ENCODE measurements at places on chromosomes 13 and 19.

DNA sequence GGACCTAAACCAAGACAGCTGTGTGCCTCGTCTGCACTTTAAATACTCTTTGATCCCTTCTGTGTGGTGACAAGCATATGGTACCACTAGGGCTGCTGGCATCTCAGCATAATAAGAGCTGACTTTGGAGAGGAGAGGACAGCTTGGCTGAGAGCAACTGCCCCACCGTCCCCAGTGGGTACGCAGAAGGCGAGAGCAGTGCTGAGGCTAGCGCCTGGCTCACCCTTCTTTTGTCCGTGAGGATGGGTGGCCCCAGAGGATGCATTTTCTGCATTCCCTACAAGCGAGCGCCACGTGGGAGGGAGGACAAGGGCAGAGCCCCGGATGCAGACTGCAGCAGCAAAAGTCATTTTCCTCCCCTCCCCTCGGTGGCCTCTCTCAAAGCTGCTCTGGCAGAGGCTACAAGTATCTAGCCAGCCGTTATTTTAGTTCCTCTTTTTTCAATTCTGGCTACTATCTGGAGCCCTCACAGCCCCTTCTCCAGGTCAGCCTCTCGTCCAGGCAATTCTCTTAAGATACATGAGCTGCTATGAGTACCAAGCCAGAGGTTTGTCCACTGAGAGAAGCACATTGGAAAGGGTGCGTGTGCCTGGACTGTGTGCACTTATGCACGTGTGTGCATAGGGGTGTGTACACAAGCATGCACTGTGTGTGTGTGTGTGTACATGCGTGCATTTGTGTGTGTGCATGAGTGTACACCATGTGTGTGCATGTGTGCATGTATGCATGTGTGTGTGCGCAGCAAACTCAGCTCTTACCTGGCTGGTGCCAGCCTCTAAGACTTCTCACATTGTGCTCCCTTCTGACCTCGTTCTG is 51.3 kb downstream of the RAB20 start:
- DNase-seq, result no peak

- DNase-seq, result no peak
Measured at GRCh38 chr19:42634409-42635232, 39.9 kb upstream of the CEACAM8 start.

GRCh38 chr19:17982430-17982829 is 15.5 kb downstream of the KCNN1 start:
- no peak for DNase-seq

GRCh38 chr13:100139817-100140216 is 50.9 kb downstream of the PCCA start:
- DNase-seq, result no peak

GRCh38 chr13:21033856-21034602 is 27.4 kb downstream of the LATS2 start:
- no peak for DNase-seq

- DNase-seq, result no peak
Measured at GRCh38 chr13:101915755-101916107, 463.3 kb downstream of the ITGBL1 start.

GRCh38 chr19:10271543-10272086 is 695 bp downstream of the ICAM1 start:
- DNase-seq, result no peak

DNA sequence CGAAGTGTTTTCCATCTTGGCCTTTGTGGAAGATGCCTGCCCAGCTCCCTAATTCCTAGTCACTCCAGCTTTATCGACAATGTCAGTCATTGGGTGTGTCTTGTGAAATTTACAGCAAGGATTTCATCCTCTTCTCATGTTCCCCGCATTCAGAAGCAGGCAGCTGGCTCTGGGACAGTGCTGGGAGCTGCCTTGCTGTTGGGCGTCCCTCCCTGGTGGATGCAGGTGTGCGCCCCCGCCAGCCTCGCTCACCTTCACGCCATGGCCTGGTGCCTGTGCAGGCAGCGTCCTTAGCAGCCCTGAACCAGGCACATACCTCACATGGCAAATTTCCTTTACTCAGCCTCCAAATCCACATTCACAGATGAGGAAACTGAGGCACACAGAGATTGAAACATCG is 39.7 kb upstream of the TFDP1 start:
- no peak for DNase-seq

DNA sequence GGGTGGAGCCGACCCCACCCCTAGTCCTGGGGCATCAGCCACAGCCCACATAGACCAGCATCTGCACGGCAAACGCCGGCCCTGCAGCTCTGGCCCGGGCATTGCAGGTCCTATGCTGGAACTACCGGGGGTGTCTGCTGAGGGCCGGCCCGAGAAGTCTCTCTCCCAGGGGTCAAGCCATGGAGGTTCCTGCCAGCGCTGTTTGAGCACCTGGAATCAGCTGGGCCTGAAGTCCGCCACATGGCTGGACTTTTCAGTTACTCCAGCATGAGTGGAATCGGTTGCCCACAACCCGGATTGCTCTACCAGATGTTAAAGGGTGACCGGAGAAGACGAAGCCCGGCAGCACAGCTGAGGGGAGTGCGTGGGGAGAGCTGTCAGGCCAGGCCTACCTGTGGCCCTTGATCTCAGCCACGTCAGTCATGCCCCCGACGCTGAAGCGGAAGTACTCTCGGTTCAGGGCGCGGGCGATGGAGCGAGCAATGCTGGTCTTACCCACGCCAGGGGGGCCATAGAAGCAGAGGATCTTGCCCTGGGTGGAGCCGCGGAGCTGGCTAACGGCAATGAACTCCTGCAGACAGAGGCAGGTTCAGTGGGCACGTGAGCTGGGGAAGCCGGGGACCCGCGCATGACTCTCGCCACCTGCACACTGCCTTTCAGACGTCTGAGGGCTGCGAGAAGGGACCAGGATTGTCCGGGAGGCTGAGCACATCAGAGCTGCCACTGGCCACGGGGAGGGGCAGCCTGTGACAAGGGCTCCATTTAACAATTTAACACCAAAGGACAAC is 8.7 kb downstream of the RPL36 start:
- no peak for DNase-seq

GRCh38 chr13:93248627-93249047 is 22.0 kb downstream of the GPC6 start:
- peak; percentile 24 for DNase-seq

- DNase-seq, result no peak
Measured at GRCh38 chr13:66329988-66330451, 900.1 kb downstream of the PCDH9 start.

DNA sequence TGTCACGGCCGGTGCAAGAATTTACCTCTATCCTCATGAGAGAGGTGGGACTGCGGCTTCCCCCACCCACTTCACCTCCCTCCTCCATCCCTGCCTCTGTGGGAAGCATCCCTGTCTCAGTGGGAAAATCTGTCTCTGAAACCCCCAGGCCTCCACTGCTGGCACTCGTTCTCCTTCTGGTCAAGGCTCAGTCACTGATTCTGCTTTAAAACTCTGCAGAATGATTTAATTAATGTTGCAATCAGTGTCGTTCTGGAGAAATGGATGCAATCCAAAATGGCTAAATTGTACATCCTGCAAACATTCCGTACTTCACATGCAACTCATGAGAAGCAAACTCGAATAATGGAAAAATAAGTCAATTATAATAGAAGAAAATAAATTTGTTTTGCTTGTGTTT is 5.6 kb downstream of the RASL11A start:
- DNase-seq, result no peak

DNA sequence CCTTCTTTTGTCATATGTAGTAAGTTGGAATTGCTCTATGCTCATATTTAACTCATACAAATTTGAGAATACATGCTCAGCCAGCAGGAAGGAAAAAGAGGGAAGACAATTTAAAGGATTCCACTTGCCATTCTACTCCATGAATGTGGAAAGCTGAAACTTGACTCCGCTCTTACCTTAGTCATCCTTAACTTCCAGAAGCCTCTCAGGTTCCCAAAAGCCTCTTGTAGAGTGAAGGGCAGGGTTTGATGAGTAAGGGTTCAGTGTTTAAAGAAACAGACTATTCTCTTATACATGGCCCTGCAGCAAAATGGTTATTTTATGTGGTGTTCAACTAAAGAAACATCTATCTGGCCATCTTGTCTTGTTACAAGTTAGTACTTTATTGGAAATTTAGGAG is 27.1 kb downstream of the FAM124A start:
- DNase-seq, result no peak

DNA sequence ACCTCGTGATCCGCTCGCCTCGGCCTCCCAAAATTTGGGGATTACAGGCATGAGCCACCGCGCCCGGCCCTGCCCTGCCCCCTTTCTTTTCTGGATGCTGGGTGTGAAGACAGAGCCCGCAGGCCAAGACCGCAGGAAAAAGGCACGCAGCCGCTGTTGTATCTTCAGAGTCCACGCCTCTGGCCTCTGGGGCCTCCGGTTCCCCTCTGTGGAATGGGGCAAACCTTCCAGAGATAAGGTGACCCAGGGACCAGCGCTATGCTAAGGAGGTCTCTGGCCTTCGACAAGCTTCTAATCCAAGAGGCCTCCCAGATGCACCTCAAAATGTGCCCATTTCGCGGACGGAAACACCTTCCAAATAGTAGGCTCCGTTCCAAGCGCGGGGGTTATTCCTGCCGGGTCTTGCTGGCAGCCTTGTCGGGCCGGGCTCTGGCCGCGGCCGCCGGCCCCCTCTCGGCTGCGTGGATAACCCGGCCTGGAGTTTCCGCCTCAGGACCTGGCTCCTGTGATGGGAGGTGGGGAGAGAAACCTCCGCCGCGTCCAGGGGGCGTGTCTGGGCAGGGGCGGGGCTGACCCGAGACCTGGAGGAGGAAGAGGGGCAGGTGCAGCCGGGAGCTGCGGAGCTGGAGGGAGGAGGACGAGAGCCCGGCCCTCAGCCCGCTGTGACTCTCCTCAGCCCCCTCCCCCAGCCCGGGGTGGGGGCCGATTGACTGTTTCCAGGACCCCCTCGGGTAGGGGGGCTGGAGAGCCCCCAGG is 13.1 kb downstream of the TJP3 start:
- DNase-seq, result peak; percentile 83

DNA sequence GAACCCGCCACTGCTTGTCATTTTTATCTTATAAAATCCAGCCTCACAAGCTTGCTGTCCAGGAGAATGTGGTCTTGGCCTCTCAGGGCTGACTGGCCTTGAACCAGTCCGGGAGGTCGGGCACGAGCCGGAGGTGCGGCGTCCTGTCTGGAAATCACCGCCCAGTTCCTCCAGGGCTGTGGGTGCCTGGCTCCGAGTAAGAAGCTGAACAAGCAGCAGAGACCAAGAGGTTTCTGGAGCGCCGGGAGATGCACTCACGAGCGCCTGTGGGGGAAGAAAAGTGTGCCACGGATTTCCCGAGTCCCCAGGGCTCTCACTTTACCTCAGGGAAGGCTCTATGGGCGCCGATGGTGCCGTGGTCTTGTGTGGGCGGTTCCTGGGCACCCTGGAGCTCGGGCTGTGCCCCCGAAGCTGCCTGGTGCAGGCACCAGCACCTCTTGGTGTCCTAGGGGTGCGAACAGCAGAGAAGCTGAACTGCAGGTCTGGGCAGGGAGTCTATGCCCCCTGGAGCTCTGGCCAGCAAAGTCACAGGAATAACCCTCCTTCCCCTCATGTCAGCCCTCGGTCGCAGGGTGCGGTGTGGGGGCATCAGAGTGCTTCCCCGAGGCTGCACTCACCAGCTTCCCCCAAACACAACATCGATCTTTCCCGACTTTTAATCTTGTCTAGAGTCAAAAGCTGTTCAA is 50.0 kb downstream of the GAS6 start:
- no peak for DNase-seq

DNA sequence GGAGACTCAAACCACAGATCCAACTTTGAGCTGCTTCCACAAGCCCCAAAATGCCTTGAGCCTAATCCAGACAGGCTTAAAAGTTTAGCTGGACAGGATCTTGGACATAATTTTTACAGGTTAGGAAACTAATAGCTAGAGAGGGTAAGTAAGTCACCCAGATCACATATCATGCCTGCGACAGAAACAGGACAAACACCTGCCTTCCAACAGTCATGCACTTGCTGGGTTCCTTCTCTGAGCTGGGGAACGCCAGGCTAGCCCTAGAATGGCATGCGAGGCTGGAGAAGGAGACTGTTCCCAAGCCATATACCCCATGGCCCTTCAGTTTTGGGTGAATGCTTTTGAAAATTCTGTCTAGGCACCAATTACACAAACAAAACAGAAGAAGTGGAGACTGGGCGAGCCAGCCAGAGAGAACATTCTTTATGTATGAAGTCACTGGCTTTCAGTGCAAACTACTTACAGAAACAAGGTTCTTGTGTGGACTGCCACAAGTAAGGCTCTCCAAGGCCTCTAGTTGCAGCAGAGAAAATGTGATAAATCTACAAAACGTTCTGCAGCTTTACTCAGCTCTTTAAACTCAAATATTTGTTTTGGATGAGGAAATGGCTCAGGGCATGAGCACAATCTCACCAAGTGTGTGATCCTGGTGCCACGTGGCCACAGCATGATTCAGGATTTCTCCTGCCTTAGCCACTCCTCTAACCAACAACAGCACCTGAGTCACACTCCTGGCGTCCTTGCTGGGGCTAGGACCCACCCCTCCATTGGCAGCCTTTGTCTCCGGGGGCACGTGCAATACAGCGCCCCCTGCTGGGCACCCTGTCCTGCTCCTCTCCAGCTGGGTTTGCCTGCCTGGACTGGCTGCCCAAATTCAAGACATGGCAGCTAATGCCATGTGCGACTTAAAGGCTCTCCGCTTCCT is 73.4 kb upstream of the UBL3 start:
- DNase-seq, result no peak

GRCh38 chr13:106140476-106140875 is 395.0 kb downstream of the EFNB2 start:
- DNase-seq, result no peak

- no peak for DNase-seq
Measured at GRCh38 chr19:13334801-13335481, 171.3 kb downstream of the CACNA1A start.

- DNase-seq, result no peak
Measured at GRCh38 chr19:45348367-45349125, 8.0 kb downstream of the KLC3 start.

DNA sequence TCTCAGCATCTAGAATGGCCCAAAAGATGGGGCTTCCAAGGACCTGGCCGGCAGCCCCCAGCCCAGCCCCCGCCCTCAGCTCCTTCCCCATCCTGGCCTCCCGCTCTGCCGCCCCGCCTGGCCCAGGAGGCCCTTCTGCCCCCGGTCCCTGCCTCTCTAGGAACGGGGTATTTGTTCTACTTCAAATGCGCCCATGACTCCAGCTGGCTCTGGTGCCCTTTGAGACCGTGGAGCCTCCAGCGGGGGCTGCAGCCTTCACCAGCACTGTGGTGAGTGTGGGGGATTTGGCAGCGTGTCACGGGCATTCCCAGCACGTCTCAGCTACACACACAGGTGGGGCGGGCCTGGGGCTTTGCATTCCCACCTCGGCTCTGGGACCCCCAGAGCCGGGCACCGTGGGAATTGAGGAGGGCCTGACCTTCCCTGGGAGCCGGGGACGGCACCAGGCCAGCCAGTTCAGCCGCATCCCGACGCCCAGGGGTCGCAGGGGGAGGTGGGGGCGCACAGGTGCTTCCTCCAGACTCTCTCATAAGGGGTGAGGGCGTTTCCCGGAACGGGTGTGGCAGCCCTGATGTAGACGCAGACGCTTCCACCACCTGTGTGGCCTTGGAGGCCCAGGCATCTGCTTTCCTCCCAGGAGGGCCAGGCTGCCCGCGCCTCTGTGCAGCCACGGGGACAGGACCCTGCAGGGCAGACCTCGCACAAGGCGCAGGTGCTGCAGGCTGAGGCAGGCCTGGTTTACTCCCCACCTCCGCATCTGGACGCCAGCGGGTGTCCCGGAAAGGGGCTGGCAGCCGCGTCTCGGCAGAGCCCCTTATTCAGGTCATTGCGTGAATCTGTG is 947 bp downstream of the ATP4B start:
- DNase-seq, result no peak

Data from neural crest cell (in vitro differentiated cells).